ENCODE measurements at places on chromosomes 1 and 21.
A peak's percentile ranks its signal among the peaks of the same experiment; 100 is the strongest.

GRCh38 chr1:156911577-156912298, 8.7 kb upstream of the LRRC71 start:
- no peak for DNase-seq

DNA sequence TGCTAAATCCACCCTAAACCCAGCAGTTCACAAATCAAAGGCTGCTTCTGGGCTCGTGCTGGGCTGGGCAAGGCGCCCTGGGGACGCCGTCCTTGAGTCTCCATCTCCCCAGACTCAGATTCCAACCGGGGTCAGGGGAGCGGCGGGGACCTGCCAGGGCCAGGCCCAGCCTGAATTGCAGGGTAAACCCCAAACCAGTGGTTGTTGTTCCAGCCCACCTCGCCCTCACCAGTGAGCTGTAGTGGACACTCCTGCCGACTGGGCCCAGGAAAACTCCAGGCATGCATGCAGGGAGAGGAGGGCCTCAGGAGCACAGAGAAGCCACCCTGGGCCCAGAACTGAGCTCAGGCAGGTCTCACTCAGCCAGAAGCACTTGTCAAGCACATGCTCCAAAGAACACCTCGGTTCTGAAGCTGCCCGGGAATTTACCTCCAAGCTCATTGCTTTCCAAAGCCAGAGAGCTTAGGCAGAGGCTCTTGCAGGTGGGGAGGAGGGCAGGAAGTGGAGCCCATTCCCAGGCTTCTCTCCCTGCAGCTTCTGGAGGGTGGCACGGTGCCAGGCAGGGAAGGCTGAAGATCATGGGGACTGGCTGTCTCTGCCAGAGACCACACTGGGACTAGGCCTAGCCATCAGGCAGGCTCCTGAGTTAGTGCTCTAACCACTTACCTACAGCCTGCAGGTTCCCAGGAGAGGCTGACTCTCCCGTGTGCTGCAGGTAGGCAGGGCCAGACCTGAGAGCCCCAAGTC, 437.0 kb downstream of the MATN1 start:
- peak; percentile 34 for DNase-seq

DNA sequence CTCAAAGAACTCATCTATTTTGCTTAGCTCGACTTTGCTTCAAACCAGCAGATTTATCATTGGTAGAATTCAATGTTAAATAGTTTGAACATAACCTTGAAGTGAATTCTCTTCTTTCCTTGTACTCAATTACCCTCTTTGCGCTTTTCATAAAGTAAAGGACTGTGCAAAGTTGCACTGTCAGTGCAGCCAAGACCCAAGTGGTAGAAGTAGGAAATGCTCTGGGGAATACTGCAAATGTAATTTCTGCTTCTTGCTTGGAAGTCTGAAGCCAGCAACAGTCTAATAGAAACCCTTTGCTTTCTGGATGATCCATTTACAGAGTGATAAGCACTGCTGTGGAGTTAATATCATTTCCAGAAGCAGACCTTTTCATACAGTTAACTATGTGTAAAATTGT, 936.7 kb upstream of the TMPRSS15 start:
- DNase-seq = no peak

DNA sequence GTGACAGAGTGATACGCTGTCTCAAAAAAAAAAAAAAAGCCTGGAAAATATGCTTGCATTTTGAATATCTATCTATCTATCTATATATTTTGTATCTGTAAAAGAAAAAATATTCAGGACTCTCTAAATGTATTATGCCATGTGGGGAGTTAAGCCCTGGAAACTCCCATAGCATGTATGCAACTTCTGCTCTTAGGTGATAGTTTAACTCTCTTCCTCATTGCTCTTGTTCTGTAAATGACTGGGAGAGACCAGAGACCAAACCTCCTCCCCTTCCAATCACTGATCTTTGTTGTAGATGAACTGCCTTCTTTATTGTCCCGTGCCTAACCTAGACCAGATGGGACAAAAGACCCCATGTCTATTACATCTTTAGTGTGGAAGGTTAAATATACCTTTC, 37.6 kb upstream of the CAMTA1 start:
- no peak for DNase-seq

DNA sequence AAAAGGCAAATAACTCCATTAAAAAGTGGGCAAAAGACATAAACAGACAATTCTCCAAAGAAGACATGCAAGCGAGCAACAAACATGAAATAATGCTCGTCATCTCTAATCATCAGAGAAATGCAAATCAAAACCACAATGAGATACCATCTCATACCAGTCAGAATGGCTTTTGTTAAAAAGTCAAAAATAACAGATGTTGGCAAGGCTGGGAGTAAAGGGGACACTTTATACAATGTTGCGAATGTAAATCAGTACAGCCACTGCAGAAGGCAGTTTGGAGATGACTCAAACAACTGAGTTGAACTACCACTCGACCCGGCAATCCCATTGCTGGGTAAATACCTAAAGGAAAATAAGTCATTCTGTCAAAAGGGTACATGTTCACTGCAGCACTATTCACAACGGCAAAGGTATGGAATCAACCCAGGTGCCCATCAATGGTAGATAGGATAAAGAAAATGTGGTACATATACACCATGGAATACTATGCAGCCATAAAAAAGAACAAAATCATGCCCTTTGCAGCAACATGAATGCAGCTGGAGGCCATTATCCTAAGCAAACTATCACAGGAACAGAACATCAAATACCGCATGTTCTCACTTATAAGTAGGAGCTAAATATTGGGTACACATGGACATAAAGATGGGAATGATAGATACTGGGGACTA, 25.9 kb downstream of the TSPAN2 start:
- peak; percentile 29 for DNase-seq

DNA sequence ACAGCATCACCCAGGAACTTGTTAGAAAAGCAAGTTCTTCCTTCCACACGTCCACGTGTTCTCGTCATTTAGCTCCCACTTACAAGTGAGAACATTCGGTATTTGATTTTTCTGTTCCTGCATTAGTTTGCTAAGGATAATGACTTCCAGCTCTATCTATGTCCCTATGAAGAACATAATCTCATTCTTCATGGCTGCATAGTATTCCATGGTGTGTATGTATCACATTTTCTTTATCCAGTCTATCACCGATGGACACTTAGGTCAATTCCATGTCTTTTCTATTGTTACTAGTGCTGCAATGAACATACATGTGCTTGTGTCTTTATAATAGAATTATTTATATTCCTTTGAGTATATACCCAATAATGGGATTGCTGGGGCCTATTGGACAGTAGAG, 368.7 kb upstream of the RUNX1 start:
- no peak for DNase-seq

GRCh38 chr21:37546949-37547614, 180.5 kb downstream of the DYRK1A start:
- peak; percentile 50 for DNase-seq

DNA sequence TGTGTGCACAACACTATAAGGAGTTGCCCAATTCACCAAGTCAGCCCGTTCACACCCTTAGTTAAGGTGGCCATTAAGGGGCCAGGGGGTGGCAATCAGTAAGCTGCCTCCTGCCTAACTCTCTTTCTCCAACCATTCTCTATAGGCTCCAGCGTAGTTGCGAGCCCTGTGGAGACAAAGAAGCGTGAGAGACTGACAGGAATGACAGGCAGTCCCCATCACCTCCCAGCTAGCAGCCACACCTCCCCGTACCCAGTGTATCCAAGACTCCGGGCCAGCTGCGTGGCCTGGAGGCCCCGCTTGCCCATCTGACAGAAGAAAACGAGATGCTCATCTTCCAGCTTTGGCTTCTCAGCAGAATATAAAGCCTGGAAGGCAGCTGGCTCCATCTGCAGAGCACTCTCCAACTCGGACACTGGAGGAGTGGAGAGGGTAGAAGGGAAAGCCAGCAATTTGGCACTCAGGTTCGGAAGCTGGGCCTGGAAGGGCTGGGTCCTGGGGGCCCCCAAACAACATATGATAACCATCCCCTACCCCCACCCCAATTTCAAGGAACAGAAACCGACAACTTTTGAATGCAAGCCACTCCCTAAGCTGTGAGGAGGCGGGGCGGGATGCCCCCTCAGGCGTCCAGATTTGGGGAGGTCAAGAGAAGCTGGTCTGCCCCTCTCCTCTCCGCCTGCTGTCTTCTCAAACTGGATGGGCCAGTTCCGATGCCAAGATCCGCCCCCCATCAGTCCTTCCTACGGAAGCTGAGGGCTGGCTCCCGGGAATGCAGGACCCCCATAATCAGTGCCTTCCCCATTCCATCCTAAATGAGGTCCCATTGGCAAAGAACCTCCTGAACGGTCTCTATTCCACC, 872 bp downstream of the TSTD1 start:
- no peak for DNase-seq

- DNase-seq = no peak
Observed at GRCh38 chr1:64215576-64215975, 12.2 kb downstream of the UBE2U start.

GRCh38 chr1:244318512-244318911, 133.2 kb downstream of the ADSS2 start:
- DNase-seq = peak; percentile 16

- no peak for DNase-seq
Observed at GRCh38 chr1:51280321-51280978, 44.4 kb downstream of the RNF11 start.

- no peak for DNase-seq
Observed at GRCh38 chr1:21254335-21254951, 35.8 kb downstream of the ECE1 start.

DNA sequence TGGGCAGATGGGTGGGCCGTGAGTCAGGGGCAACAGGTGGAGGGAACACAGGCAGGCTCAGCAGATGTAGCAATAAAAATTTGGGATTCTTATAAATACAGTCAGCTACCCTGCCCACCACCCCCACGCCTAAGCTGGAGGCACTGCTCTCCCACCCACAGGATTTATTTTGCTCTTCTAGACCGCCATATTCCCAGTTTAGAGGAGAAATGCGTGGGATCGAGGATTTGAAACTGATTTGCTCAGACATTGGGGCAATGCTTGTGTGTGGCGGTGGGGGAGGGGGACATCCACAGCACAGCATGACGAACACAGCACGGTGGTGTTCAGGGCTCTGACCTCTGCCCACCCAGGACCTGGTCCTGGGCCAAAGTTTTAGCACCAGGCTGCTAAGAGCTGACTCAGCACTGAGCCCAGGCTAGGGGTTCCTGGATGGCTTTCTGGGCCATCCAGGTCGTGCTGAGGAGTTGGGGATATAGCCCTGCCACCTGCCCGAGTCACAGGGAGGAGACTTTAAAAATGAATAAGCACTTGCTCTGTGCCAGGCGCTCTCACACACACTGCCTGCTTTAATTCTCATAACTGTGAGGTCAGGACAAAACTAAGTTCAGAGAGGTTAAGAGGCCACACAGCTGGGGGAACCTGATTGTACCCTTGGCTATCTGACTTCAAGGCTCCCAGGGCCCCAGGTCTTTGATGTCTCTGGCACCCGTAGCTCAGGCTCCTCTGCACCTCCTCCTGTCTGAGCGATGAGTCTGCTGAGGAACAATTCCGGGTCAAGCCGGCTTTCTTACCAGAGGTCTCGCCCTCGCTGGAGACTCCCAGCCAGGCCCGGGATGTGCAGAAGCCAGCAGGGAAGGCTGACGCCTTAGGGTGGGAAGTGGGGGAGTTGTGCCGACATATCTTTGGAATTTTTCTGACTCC, 29.4 kb upstream of the CSF1 start:
- DNase-seq = no peak

GRCh38 chr1:94304553-94304952, 67.2 kb upstream of the ARHGAP29 start:
- DNase-seq = no peak

DNA sequence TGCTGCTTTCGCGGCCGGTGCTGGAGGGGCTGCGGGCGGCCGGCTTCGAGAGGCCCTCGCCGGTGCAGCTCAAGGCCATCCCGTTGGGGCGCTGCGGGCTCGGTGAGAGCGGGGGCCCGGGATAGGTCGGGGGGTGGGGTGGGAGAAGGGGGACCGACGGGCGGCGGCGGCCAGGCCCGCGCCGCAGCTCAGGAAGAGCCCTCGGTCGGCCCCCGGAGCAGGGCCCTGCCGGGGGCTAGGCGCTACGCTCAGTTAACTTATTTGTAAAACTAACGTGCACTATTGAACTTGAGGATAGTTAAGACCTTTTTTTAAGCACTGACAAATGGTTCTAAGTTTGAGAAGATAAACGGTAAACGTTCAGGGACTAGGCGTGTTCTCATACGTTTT, 418 bp downstream of the DDX20 start:
- no peak for DNase-seq

DNA sequence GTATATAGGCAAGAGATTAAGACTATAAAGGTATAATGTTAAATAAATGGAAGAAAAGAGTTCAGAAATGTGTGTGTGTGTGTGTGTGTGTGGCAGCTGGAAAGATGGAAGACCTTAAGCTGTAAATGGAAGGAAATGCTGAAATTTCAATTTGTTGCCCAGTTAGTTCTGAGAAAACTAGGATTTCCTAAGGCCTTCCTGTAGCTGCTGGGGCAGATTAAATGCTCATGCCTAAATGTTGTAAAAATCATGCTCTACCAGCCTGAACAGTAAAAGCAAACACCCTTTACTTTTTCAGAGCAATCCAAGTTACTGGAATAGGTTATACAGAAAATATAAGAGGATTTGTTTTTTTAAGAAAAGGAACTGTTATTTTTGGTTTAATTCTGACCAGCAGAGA, 8.3 kb downstream of the ADCY10 start:
- DNase-seq = no peak

GRCh38 chr21:37073417-37074196, 553 bp downstream of the TTC3 start:
- DNase-seq = peak; percentile 25

DNA sequence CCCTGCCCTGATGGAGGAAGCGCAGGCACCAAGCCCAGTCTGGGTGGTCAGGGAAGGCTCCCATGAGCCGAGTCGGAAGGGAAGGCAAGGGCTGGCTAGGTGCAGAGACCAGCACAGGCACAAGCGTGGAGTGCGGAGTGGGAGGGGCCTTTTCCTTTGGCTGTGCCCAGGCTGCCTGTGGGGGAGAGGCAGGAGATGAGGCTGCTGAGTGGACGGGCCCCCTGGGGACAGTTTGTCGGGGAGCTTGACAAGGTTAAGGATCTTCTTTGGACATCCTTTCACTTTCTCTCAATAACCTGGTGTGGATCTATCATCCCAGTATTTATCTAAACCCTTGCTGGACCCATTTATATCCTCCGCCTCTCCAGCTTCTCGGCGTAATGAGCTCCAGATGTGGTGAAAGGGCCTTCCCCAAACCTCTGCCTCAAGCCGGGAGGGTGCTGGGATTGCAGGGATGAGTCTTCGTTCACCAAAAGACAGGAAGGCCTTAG, 42.9 kb downstream of the EPHB2 start:
- DNase-seq = no peak

All from H4 (cell line).